ENCODE measurements at places on chromosomes 11 and 22.

DNA sequence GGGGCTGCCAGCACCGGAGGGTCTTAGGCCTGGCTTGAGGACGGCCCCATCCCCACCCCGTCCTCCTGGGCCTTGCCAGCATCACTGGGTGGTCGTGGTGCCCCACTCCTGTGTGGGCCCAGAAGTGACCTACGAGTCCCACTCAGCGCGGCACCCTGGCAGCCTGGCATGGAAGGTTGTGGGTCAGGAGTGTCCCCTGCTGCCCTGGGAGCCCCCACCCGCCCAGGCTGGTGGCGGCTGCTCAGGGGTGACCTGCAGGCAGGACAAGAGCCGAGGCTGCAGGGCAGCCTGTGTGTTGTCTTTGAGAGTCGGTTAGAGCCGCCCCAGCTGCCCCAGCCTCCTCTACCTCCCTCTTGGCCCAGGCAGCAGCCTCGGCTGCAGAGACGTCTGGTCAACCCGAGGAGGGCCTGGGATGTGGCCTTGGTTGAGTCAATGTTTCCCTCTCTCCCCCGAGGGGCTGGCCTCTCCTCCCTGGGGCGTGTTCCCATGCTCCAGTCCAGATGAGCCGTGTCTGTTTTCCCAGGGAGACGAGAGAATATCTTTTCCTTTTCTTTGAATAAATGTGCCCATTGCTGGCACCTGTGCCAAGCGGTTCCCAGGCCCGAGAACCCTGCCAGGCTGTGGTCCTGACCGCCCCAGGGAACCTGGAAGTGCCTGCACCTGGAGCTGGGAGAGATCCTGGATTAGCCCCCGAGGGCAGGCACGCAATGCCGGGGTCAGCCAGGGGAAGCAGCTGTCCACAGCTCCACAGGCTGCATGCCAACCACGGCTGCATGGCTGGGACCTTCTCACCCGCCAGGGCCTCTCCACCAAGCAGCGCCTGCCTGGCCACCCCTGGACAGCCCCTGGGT is 35.7 kb upstream of the MUC5AC start:
- no peak overlapping the region for H3K27ac ChIP-seq
- H3K4me3 ChIP-seq = no peak overlapping the region
- H3K4me1 ChIP-seq = no peaks in the 10 kb centered on the region
- no peak for DNase-seq

DNA sequence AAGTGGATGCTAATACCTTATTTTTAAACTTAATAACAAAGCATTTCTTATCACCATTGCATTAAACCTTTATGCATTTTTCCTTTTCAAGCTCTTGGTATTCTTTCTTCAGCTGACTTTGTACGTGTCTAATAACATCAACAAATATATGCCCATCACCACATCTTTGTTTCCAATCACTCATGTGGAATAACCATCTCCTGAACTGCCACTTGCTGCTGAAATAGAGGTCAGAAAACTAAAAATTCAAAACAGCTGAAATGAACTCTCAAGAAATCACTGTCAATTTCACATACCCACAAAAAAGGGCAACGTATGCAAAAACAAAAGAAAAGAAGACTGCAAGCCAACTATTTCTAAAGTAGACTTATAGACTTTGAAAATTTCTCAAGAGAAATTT is 7.4 kb downstream of the MSANTD4 start:
- no peak overlapping the region for H3K27ac ChIP-seq
- peaks cover 26% of the 10 kb centered on the region for H3K4me1 ChIP-seq
- peaks cover 13% of the 10 kb centered on the region for H3K36me3 ChIP-seq
- H3K27me3 ChIP-seq = no peaks in the 10 kb centered on the region

DNA sequence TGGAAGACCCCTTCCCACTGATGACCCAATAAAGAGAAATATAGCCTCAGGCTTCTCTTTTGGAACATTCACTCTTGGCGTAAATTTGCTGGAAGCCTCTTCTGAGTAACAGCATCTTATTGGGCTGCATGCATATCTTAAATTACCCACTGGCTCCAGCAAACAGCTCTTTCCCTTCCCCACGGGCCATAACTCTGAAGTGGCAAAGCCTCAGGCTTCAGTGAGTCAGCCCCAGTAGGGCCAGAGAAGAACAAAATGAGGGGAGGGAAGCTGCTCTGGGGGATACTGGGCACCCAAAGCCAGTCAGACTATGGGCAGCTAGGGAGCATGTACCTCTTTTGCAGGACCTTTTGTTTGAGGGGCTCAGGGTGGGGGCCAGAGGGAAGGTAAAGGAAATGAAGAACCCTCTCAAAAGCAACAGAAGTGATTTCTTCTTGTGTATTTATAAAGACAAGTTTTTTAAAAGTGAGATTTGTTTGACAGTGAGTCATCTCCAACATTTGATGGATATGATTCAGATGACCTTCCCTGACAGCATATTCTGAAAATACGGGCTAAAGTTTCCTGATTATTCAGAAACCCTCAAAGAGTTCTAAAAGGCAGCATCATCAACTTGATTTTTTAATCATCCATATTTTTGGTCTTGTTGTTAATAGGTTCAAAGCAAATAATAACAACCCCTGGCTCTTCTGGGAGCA is 203.4 kb downstream of the KIF18A start:
- H3K36me3 ChIP-seq = no peaks in the 10 kb centered on the region
- no peak overlapping the region for H3K27ac ChIP-seq
- no peak overlapping the region for H3K4me3 ChIP-seq

GRCh38 chr11:43685440-43685839 is 4.9 kb downstream of the HSD17B12 start:
- no peak overlapping the region for H3K4me3 ChIP-seq
- DNase-seq = no peak
- H3K36me3 ChIP-seq = no peaks in the 10 kb centered on the region
- peaks cover 12% of the 10 kb centered on the region for H3K4me1 ChIP-seq
- no peak overlapping the region for H3K27ac ChIP-seq
- H3K27me3 ChIP-seq = no peaks in the 10 kb centered on the region

GRCh38 chr11:1092145-1092670 is 17.5 kb downstream of the MUC2 start:
- no peak overlapping the region for H3K27ac ChIP-seq
- H3K4me3 ChIP-seq = no peak overlapping the region
- no peaks in the 10 kb centered on the region for H3K36me3 ChIP-seq
- H3K4me1 ChIP-seq = no peaks in the 10 kb centered on the region

GRCh38 chr22:46592390-46592872 is 27.8 kb upstream of the GRAMD4 start:
- DNase-seq = no peak
- H3K4me1 ChIP-seq = peaks cover 20% of the 10 kb centered on the region
- no peaks in the 10 kb centered on the region for H3K27me3 ChIP-seq
- no peaks in the 10 kb centered on the region for H3K36me3 ChIP-seq
- no peak overlapping the region for H3K4me3 ChIP-seq
- no peak overlapping the region for H3K27ac ChIP-seq
